ENCODE measurements at places on chromosomes 4 and X.

- DNase-seq = no peak
Measured at GRCh38 chr4:5619913-5620625, 88.3 kb downstream of the EVC2 start.

GRCh38 chr4:106478152-106478551 lies 109.6 kb upstream of the GIMD1 start:
- no peak for DNase-seq

- DNase-seq = no peak
Measured at GRCh38 chr4:138014590-138015288, 227.4 kb downstream of the SLC7A11 start.

GRCh38 chrX:70754169-70754848 lies 154.2 kb downstream of the TEX11 start:
- DNase-seq = no peak

GRCh38 chrX:21662761-21663160 lies 4.6 kb upstream of the KLHL34 start:
- DNase-seq = no peak

- DNase-seq = no peak
Measured at GRCh38 chrX:38516196-38516774, 45.1 kb upstream of the TSPAN7 start.

DNA sequence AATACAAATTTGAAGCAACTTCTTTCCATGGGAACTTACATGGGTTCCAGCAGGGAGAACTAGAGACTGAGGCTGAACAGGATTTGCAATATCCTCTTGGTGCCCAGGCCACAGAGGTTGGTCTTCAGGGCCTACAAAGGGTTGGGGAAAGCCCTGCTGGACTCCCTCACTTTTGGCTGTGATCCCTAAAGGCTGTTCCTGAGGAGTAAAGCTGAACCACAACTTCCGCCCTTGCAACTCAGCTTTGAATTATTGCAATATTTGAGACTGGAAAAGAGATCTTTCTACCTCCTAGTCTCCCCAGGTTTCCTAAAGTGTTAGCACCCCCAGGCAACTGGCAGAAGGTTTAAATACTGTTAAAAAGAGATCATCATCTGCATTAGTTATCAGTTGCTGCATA lies 26.9 kb downstream of the DCHS2 start:
- no peak for DNase-seq

GRCh38 chr4:3703677-3704521 lies 62.3 kb upstream of the ADRA2C start:
- DNase-seq = no peak

- no peak for DNase-seq
Measured at GRCh38 chr4:174173360-174173759, 110.1 kb downstream of the FBXO8 start.

DNA sequence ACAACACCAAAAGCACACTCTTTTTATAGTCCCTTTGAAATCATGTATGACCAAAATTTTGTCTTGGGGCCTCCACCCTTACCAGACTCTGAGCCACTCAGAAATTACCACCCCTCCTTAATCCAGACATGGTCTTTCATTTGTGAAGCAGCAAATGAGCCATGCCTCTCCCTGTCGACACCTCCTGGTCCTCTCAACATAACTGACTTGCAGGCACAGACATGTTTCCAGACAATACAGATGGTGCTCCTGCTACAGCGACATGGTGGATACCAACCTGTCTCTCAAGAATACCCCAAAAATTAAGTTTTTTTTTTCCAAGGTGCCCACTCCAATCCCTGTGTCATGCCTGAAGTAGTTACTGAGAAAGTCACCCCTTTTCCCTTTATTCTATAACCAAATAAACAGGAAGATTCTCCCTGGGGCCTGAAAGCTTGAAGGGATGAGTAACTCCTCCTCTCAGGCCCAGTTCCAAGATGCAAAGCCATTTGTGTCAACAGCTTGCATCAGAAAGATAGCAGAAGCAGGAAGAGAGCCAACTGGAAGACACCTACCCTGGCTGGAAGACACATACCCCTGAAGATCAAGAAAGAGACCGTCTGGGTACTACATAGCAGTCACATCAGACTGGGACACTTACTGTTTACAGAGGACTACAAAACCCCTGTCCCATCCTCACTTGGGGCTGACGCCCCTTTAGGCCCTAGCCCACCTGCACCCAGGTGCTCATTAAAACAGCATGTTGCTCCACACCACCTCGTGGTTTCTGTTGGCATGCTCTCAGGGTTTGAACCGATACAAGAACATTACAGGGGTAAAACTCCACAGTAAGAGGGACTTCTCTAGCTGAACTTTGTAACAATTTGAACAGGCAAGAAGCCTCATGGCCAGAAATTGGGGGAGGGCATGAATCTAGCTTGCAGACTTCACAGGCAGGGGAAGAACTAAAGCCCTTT lies 5.5 kb upstream of the UGT2B17 start:
- no peak for DNase-seq

GRCh38 chr4:36065274-36065871 lies 178.9 kb downstream of the ARAP2 start:
- DNase-seq = no peak

- DNase-seq = no peak
Measured at GRCh38 chr4:101200561-101200960, 146.8 kb downstream of the PPP3CA start.

DNA sequence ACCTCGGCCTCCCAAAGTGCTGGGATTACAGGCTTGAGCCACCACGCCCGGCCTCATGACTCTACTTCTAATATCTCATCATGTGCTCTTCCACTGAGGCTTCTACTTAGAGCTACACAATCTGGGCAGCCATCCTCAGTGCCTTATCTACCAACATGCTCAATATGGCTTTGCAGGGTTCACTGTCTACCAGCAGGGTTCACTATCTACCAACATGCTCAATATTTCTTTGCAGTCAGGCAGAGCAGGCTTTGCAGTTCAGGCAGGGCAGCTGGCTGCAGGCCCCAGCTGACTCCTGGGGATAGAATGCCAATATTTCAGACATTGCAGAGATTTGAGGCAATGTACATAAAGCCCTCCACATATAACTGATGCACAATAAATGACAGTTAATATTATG lies 47.5 kb downstream of the PKD2 start:
- no peak for DNase-seq

- DNase-seq = no peak
Measured at GRCh38 chrX:25296850-25297249, 281.1 kb upstream of the ARX start.

- no peak for DNase-seq
Measured at GRCh38 chr4:125331116-125331515, 16.4 kb downstream of the FAT4 start.

DNA sequence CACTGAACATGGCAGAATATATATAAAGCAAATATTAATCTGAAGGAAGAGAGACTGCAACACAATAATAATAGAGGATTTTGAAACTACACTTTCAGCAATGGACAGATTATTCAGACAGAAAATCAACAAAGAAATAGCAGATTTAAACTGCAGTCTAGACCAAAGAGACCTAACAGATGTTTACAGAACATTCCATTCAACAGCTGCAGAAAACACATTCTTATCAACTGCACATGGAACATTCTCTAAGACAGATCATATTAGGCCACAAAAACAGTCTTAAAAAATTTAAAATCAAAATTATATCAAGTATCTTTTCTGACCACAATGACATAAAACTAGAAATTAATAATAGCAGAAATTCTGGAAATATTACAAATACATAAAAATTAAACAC lies 27.1 kb downstream of the CENPE start:
- DNase-seq = no peak

DNA sequence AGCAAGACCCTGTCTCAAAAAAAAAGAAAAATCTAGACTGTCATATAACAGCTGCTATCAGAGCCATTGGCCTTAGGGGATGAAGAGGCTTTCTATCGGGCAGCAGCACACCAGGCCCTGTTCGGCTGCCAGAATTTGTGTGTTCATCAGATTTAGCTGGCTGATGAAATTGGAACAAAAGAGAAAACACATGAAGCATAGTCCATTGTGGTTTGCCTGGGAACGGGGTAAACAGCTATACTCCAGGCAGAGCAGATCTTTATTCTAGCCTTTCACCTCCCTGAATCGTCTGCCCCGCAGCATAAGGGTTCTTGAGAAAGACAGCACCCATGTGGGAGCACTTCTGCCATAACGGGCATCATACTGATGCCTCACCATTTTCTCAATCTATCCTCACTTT lies 11.6 kb downstream of the TKTL1 start:
- no peak for DNase-seq

GRCh38 chr4:166838975-166839614 lies 395.2 kb downstream of the SPOCK3 start:
- no peak for DNase-seq

DNA sequence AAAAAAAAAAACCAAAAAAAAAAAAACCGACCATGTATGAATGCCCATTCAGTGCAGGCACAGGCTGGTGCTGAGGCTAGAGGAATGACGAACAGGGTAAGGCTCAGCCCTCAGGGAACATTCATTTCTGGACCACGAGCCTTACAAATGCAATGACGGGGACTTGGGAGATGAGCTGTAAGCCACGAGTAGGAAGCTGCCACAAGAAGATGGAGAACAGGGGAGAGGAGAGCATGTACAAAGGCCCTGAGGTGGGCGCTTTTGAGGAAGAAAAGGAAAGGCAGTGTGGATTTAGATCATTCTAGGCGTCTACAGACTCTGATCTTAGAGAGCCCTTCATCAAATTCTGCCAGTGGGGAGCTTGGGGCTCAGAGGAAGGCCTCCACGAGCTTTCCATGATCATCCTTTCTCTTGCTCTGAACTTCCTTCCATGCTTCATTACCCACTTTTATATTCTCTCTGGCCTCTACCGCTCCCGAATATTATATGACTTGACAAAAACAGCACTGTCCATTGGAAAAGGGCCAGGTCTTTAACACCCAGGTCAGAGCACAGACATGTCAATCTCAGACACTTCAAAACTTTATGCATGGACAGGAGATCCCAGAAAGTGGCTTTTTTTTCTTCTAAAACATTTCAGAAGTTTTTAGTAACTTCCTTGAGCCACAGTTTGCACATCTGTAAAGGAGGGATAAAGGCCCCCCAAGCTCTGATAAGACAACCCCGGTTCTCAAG lies 3.3 kb upstream of the ZNF518B start:
- DNase-seq = no peak

GRCh38 chr4:89665662-89666061 lies 171.3 kb downstream of the SNCA start:
- no peak for DNase-seq

DNA sequence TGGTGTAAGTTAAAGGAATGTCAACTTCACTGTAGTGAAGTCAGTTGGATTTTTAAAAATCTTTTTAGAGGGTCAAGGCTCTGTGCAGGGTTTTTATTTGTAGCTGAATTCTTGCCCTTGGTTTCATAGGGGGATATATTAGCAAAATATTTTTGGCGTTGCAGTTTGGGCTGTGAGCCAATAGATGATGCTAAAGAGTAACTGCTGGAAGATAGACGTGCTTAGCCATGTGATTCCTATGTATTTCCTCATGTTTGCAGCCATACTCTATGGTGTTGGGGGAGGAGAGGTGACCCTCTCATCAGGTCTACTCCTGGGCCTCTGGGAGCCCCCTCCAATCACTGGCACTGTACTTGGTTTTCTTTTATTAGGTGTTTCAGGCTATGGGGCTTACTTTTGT lies 246.7 kb upstream of the ARHGAP24 start:
- no peak for DNase-seq

DNA sequence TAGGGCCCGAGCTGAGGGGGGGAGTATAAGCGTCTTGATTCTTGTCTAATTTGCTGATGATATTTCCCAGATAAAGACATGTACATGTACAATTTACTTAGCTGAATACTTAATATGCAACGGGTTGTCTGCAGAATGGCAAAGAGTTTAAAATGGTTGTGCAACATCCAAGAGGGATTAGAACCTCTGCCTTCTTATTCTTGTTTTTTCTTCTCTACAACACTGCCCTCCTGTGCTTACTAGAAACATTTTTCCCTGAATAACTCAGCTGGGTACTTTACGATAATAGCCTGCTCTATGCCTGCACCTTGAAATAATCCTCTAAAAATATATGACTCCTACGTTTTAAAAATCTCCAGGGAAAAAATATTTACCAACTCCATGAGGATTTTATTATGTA lies 41.8 kb downstream of the INTS12 start:
- no peak for DNase-seq

- no peak for DNase-seq
Measured at GRCh38 chr4:71288875-71289274, 49.9 kb upstream of the SLC4A4 start.

DNA sequence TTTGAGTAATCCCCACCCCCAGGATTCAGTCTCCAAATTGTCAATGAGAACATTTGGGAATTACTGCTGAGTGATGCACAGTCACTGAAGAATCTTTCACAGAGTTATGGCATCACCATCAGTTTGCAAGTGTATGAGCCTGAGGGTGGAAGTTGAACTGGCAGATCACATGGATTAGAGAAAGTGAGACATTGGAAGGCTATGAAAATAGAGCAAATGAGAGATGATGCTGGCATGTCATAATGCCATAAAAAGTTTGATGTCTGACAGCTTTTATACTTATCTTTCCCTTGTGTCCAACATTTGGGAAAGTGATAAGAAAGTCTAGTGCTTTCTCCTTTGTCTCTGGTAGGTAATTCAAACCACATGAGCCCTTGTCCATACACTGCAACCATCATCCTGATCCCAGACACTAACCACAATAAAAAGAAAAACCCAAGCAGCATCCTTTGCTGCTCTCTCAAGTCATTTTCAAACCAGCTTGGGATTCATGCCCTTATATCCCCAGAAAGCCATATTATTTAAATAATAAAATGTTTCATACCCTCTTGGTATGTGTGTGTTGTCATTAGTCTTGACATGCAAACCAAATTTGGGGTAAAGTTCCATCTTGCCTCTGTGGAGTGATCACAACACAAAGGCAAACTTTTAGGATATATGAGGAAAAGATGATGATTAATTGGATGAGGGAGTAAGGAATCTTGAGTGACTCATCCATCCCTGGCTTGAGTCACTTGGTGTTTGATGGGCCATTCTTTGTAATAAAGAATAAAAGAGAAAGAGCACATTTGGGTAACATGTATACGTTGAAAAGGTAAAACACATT lies 438.9 kb downstream of the GRXCR1 start:
- DNase-seq = no peak

GRCh38 chr4:82282875-82283274 lies 90.9 kb downstream of the HNRNPD start:
- no peak for DNase-seq

DNA sequence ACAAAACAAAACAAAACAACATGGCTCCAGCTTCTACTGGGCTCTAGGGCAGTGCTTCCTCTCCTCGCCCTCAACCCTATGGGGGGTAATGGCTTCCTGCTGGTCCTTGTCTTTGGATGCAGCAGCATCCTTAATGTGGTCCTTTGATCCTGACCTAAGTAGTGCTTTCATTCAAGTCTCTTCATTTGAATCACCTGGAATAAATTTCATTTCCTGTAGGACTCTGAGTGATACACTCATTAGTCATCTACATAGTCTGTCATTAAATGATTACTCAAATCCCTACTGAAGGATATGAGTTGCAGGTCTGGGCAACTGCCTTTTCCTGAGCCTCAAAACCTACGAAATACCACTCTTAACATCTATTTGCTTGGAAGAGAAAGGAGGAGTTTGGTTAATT lies 54.5 kb downstream of the RHOH start:
- DNase-seq = no peak

GRCh38 chr4:176622251-176622948 lies 170.3 kb downstream of the VEGFC start:
- DNase-seq = no peak
